ENCODE measurements at places on chromosomes 6 and 20.

DNA sequence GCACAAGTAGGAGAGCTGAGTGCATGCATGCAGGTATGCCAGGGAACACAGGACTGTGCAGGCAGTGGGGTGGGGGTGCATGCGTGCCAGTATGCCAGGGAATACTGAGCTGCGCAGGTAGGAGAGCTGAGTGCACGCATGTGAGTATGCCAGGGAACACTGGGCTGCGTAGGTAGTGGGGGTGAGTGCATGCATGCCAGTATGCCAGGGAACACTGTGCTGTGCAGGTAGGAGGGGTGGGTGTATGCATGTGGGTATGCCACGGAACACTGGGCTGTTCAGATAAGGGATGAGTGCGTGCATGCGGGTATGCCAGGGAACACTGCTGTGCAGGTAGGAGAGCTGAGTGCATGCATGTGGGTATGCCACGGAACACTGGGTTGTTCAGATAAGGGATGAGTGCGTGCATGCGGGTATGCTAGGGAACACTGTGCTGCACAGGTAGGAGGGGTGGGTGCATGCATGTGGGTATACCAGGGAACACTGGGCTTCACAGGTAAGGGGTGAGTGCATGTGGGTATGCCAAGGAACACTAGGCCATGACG lies 77.4 kb downstream of the LRFN2 start:
- DNase-seq, result no peak

- DNase-seq, result peak; percentile 92
Observed at GRCh38 chr6:135568379-135568778, 70.8 kb upstream of the AHI1 start.

GRCh38 chr6:164151161-164152120 lies 736.9 kb downstream of the QKI start:
- peak; percentile 51 for DNase-seq

DNA sequence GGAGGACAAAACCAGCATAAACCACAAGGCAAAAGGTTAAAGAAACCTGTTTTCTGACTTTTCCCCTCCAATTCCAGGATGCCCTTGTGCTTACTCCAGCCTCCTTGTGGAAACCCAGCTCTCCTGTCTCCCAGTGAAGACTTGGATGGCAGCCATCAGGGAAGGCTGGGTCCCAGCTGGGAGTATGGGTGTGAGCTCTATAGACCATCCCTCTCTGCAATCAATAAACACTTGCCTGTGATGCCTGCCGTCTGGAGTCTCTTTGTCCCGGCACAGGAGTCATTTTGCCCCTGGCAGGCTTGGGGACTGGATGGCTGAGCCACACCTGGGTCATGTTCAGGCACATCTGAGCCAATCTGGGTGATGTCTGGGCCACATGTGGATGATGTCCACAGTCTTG lies 26.6 kb downstream of the BPIFB1 start:
- no peak for DNase-seq

GRCh38 chr6:45689926-45690615 lies 312.3 kb upstream of the SUPT3H start:
- DNase-seq, result no peak

DNA sequence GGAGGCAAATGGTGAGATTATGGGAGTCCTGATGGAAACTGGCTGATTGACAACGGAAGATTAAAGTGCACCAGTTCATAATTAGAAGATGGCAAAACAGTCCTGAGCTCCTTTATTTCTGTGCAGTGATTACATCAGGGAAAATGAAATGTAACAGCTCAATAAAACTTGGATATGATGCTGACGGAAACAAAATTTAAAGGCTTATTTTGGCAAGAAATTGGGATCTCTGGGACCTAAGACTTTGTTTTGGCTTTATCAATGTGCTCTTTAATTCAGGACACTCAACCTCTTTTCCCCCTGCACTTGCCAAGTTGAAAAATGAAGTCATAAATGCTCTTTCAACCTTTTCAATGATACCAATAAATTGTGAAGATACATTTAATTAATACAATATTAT lies 226.8 kb downstream of the C6orf118 start:
- no peak for DNase-seq

DNA sequence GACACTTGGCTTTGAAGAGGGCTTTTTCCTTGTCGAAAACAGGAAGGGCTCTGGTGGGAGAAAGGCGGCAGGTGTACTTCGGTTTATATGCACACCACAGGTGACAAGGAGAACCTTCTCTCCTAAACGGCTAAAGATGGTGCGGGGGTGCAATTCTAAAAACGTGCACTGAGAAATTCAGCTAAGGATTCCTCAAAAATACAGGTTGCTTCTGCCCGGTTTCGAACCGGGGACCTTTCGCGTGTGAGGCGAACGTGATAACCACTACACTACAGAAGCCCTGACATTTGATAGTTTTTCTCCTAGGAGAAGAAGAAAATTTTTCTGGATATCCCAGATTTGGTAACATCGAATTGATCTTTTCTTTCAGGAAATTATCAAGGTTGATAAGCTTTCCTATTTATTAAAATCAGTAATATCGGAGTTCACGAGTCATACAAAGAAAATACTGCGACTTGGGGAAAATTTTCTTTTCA lies 32.0 kb downstream of the POM121L2 start:
- peak; percentile 58 for DNase-seq
